Thymus (tissue), 14 donors: ENCODE measurements at places on chromosomes 6 and 20. TPM values are rescaled to one million over a fixed set of nuclear protein-coding genes. Genes with fewer than 3 reads are reported as not detected.

DNA sequence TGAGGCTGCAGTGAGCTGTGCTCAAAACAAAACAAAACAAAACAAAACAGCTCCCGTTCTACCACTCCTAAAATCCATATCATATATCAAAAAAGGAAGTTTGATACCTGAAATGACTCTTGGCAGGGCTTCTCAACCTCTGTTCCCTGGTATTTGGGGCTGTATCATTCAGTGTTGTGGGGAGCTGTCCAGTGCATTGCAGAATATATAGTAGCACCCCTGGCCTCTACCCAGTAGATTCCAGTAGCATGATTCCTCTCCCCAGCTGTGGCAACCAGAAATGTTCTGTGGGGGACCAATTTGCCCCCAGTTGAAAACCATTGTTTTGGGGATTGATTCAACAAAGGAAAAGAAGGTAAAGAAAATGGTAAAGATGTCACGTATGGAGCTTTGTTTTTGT is 238.9 kb downstream of the PRL start:
- DNase-seq, result no peak

HLA-DRB1 gene
- 501 TPM for total RNA-seq

- no peak for DNase-seq
Observed at GRCh38 chr20:43949248-43949647, 34.6 kb downstream of the TOX2 start.

AKAP12 gene
- 14.4 TPM for total RNA-seq

- DNase-seq, result no peak
Observed at GRCh38 chr6:100460650-100461204, 4.0 kb downstream of the SIM1 start.

GRCh38 chr20:5710551-5710950 is 39.6 kb upstream of the SHLD1 start:
- DNase-seq, result no peak

DNA sequence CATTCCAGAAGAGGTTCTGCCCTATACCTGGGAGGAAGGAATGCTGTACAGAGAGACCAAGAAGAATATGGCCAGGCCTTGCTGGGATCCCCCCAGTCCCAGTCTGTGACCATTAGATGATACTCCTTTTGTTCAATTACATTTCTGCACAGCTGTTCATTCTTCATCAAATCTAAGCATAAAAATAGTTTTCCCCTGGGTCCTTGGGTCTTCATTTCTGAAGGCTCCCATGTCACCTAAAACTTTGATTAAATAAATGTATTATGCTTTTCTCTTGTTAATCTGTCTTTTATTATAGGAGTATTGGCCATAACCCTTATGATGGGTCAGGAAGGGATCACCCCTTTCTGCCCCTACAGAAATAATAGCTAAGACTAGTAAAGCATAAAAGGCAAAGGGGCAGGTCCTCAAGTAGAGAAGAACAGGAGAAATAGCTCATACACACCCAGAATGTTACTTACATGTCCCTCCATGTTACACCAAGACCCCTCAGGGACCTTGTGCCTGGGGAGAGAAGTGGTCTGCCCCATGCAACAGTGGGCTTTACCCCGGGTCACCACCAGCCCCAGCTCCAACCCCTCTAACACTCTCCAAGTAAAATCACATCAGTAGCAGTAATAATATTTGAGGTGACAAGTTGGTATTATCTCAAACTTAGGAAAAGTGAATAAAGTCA is 2.1 kb upstream of the LTA start:
- DNase-seq, result no peak

KCNQ5 gene
- total RNA-seq, result 1.7 TPM
